ENCODE measurements at places on chromosomes 3 and 15.
A peak's percentile ranks its signal among the peaks of the same experiment; 100 is the strongest.

DNA sequence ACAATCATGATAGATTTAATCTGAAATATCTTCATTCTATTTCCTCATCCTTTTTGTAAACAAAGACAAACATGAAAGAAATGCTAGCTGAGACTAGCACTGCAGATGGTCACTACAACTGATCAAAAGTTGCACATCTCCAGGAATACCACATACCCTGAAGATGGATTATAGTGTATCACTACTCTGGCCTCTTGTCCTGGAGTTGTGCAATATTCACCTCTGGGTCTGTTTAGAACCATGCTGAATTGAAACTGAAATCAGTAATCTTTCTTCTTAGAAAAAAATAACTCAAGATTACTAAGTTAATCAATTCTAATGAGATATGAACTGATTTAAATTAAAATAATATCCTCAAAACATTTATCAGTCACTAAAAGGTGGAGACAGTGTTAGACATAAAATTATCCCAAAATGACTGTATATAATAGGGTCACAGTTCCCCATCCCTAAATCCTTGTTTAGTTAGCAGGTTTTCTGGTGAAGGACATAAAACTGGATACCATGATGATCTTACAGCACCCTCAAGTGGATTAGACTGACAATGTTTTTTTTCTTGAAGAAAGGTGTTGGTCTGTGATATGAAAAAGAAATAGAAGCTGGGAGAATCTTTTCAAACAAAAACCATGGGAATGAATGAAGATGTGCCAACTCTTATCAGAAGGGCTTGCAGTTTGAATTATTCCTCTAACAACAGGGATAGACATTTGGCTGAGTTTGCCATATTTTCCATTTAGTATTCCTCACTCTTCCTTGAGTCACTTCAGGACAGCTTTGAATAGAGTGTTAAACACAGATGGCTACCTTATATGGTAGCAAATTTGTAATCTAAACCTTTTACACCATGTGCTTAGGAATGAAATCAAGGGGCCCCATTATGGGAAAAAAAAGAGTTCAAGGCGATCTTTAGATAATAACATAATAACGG, 7.1 kb upstream of the TTC14 start:
- peak; percentile 50 for DNase-seq

- DNase-seq: no peak
These were observed 62.2 kb upstream of the CTSH start for GRCh38 chr15:79007066-79007465.

DNA sequence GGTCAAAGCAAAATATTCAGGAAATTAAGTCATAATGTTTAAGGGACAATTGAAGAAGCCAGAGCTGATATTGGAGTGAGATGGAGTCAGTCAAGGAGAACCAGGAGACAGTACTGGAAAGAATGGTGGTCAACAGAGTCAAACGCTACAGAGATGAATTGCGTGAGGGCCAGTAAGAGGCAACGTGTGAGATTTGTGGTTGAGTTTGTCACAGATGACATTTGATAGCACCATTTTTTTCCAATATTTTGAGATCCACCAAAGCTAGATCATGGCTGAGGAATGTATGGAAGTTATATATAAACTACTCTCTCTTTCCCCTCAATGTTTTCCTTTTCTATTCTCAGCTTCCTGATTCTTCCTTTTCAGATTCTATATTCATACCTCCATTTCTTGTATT, 375.1 kb upstream of the ROBO2 start:
- no peak for DNase-seq

DNA sequence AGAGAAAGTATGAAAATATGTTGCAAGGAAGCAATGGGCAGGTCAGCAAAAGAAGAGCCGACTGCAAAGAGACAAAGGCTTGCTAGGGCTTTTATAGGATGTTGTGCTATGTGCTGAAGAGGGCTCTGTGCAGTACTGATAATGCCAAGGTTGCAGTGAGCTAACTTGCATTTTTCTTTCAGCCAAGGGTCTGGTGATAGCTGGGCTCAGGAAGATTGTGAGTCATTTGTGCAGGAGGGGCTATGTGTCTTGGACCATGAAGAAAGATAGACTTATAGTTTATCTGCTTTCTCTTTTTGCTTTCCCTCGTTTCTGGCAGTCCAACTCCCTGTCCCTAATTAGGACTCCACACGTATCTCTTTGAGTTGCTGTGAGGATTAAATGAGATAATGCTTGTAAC, 64.5 kb upstream of the LRIG1 start:
- DNase-seq: no peak

DNA sequence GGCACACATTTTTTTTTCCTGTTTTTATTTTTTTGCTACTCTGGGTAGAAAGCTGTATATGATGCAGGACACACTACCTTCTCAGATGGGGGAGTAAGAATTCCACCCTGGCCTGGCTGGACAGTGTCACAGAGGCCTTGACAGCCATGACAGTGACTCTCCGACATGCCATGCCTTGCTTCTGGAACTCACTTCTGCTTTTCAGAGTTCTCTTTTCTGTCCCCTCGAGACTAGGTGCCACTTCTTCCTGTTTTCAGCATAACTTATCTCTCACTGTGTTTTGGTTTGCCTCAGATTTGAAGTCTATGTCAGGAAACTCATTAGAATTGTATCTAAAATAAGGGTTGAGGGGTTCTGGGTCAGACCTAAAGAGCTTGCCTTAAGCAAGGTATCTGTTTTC, 69.1 kb upstream of the SEC13 start:
- no peak for DNase-seq

GRCh38 chr3:113966172-113966571, 18.4 kb downstream of the ZDHHC23 start:
- DNase-seq: no peak

DNA sequence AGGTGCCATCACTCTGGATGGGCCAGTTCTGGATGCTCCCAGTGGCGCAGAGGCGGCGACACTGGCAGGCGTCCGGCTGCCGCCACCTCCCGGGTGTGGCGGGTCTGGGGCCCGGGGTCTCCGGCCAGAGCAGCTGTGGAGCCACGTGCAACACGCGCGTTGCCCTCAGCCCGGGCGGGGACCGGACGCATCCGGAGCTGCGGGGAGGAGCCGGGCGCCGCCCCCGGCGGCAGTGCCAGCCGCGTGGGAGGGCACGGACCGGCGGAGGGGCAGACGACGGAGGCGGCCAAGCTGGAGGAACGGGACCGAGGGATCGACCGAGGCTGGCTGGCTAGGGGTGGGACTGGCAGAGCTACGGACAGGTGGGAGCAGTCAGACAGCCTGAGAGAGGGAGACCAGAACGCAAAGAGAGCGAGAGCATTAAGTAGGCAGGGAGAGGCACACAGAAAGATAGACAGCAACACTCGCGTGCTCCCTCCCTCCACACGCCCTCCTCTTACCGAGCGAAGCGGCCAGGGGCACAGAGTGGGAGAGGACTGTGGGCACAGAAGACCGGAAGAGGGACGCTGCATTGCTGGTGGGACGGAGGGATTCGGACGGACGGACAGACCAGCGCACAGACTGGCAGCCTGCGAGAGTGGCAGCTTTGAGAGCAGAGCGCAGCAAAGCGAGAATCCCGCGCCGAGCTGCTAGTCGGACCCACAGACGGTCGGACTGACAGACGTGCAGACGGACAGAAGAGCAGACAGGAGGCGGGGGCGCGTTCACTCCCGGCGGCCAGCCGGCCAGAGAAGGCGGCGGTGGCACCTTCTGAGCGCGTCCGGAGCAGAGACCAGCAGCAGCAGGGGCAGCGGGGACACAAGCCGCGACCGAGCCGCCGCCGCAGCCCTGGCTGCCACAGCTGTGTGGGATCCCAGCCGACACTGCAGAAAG, at the start of gene ARPP21:
Gene ARPP21 (plus strand): TSS at position 272 of the 933 bp plus-strand sequence. CDS start 42,227 bp downstream, outside the sequence.
- DNase-seq: no peak

GRCh38 chr15:52252781-52253180, 42.8 kb downstream of the MYO5C start:
- no peak for DNase-seq

- DNase-seq: no peak
These were observed 15.7 kb upstream of the AEN start for GRCh38 chr15:88605189-88606069.

GRCh38 chr3:175608911-175609310, 749.8 kb downstream of the NAALADL2 start:
- DNase-seq: no peak

DNA sequence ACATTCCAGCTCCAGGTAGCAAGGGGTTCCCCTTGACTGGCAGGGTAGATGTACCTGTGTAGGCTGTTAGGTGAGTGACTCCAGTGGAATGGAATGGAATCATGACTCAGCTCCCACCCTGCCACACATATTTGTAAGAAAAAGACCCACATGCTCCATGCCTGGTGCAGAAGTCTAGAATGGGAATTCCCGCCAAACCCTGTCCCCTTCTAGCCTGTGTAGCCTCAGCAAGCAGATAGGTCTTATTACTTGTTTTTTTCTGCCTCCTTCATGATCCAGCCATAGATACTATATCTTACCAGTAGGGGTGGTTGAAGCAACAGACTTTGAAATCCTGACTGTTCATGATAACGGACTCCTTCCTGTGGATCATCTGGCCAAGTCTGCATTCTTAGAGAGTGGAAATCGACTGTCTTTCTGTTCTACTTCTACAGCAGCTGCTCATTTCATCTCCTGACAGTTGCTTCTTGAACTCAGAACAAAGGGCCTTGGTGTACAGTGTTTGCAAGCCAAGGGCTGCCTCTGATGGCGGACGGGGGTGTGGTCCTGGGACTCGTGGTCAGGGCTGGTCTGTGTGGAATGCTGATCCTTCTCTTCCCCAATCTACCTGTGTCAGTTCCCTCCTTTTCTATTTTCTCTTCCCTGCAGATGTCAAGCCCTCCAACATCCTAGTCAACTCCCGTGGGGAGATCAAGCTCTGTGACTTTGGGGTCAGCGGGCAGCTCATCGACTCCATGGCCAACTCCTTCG, 16.3 kb downstream of the SNAPC5 start:
- DNase-seq: no peak

GRCh38 chr3:9503283-9503682, 50.3 kb downstream of the LHFPL4 start:
- DNase-seq: no peak

DNA sequence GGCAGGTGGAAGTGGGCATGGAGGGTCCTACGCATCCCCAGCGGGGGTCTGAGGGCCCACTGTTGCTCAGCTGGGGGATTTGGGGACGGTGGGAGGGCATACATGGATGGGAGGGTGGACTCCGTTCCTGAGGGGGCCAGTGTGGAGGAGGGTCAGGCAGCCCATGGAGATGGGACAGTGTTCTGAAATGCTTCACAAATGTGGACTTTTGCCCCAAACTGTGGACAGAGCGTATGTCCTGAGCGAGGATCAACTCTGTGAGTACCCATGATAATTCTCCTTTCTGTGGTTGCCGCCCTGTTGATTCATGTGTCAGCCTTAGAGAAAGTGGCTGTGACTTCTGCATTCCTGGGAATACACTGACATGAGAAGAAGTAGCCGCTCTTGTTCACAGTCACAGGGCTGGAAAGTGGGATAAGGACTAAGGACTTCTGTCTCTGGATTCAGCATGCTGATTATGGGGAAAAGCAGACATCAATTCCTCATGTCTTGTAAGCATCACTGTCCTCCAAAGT, 33.4 kb downstream of the SMAD3 start:
- DNase-seq: no peak

- DNase-seq: no peak
These were observed 71.1 kb upstream of the CCNL1 start for GRCh38 chr3:157231071-157231470.

DNA sequence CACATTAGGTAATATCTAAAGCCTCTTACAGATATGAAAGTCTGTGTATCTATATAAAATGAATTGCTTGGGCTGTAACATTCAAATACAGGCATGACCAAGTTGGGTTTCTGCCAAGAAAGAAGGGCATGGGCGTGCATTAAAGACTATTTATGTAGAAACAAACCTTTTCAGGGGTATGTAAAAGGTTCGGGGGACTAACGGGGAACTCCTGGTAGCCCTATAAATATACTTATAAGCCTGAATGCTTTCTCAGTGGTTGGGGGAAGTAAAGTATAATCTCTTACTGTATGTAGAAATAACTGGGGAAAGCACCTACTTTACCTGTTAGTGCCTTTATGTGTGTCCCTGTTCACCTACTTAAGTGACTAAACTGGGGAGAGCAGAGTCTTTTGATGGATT, 154.5 kb upstream of the TBL1XR1 start:
- DNase-seq: no peak

GRCh38 chr15:62462268-62462667, 297.2 kb upstream of the C2CD4B start:
- no peak for DNase-seq

GRCh38 chr15:93452537-93453211, 363.7 kb upstream of the RGMA start:
- DNase-seq: no peak

- DNase-seq: no peak
These were observed 108.8 kb downstream of the IL12A start for GRCh38 chr3:160097478-160097877.

DNA sequence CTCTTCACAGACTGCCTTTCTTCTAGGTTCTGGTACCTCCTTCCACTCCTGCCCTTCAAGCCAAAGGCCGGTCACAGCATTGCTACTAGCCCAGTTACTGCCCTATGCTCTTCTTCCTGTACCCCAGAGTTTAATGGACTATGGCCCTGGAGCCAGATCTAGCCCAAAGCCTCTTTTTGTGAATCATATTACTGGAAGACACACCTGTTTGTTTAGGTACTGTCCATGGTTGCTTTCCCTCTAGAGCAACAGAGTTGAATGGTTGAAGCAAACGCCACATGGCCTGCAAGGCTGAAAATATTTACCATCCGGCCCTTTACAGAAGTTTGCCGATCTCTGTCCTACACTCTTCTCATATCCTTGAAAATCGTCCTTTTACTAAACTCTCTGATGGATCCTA, 47.0 kb downstream of the PDZRN3 start:
- no peak for DNase-seq

DNA sequence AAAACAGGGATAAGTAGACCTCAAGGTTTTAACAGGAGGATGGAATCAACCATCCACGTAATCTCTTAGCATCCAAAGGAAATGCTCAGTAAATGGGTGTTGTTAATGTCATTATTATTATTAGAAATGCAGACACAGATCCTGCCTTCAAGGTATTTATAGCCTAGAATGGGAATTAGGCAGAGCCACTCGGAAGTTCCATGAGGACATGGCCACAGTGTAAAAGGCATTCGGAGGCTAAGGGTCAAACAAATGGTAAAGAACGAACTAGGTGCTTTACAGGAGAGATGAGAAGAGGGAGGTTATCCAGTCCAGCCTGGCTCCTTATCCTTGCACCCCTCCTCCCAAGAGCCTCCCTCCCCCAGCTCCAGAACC, 65.0 kb downstream of the SRGAP3 start:
- no peak for DNase-seq

- DNase-seq: no peak
These were observed 30.6 kb downstream of the CRTC3 start for GRCh38 chr15:90560229-90560776.

- DNase-seq: no peak
These were observed 224.4 kb upstream of the ICE2 start for GRCh38 chr15:60703207-60703933.

DNA sequence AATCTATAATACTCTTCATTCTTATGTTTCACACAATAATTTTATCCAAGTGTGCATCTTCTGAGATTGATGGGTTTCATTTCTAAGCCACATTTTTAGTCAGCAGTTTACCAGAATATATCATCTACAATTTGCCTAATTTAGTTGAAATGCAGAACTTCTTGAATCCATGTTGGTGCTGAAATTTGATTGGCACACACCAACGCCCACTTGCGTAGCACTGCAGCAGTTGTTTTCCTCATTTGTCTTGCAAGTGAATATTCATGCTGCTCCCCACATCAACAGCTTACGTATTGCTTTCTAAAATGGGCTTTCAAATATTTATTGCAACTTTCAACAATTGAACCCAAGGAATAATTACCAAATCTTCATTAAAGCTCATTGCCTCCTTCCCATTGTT, 87.8 kb upstream of the CTDSPL start:
- DNase-seq: no peak
